ENCODE measurements at places on chromosomes 1 and 21. TPM values are rescaled to one million over a fixed set of nuclear protein-coding genes. Genes with fewer than 3 reads are reported as not detected.
A peak's percentile ranks its signal among the peaks of the same experiment; 100 is the strongest.

- no peaks in the 10 kb centered on the region for H3K36me3 ChIP-seq
- no peak for DNase-seq
- H3K27me3 ChIP-seq = no peaks in the 10 kb centered on the region
These were observed 703.2 kb downstream of the MRPL39 start for GRCh38 chr21:24903994-24904635.

- DNase-seq = no peak
- no peaks in the 10 kb centered on the region for H3K27me3 ChIP-seq
- H3K36me3 ChIP-seq = no peaks in the 10 kb centered on the region
- no peak overlapping the region for H3K27ac ChIP-seq
- no peak overlapping the region for H3K4me3 ChIP-seq
These were observed 2.2 kb upstream of the CD1B start for GRCh38 chr1:158333405-158334155.

- no peaks in the 10 kb centered on the region for H3K36me3 ChIP-seq
- H3K4me1 ChIP-seq = peaks cover 21% of the 10 kb centered on the region
- H3K27ac ChIP-seq = no peak overlapping the region
- no peak for DNase-seq
These were observed 8.5 kb downstream of the TMEM61 start for GRCh38 chr1:54988975-54989374.

DNA sequence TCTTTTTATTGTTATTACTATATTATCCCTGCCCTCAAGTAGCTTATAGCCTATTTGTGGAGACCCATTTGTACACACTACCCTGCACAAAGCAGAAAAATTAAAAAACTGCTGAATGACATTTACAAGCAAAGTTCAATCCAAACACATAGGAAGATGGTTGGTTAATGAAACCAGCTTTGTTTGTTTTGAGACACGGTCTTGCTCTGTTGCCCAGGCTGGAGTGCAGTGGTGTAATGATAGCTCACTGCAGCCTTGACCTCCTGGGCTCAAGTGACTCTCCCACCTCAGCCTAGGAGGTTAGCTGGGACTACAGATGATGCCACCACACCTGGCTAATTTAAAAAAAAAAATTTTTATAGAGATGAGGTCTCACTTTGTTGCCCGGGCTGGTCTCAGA, 31.6 kb downstream of the TGFB2 start:
- no peak for DNase-seq
- H3K36me3 ChIP-seq = no peaks in the 10 kb centered on the region

GRCh38 chr1:157084720-157085119, 14.9 kb downstream of the ETV3L start:
- DNase-seq = no peak
- no peak overlapping the region for H3K27ac ChIP-seq
- no peak overlapping the region for H3K4me3 ChIP-seq
- H3K27me3 ChIP-seq = no peaks in the 10 kb centered on the region
- H3K36me3 ChIP-seq = no peaks in the 10 kb centered on the region

- peaks cover 37% of the 10 kb centered on the region for H3K4me1 ChIP-seq
- peak overlapping the region; percentile 69 for H3K4me3 ChIP-seq
- no peaks in the 10 kb centered on the region for H3K36me3 ChIP-seq
- DNase-seq = peak; percentile 79
- H3K27me3 ChIP-seq = no peaks in the 10 kb centered on the region
- peak overlapping the region; percentile 92 for H3K27ac ChIP-seq
These were observed 990 bp upstream of the MRPS6 start for GRCh38 chr21:34072145-34073031.

GRCh38 chr1:215539803-215540570, 27.1 kb upstream of the KCTD3 start:
- peaks cover 49% of the 10 kb centered on the region for H3K4me1 ChIP-seq
- H3K4me3 ChIP-seq = no peak overlapping the region
- no peaks in the 10 kb centered on the region for H3K36me3 ChIP-seq
- peak overlapping the region; percentile 72 for H3K27ac ChIP-seq
- no peaks in the 10 kb centered on the region for H3K27me3 ChIP-seq

DNA sequence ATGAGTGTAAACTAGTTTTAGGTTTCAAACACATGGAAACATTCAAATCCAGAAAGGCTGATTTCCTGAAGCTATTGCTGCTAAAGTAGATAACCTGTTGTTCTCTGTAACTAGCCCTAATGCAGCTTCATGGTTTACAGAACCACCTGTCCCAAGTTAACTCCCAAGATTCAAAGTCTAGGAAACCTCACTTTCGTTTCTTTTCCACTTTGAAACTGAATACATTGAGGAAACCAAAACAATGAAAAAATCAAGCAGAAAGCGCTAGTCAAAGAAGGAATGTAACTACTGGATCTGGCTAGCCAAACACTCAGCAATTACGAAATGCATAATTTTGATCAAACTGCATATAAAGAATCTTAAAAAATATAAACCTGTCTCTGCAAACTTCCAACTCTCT, 17.8 kb downstream of the SLC16A1 start:
- H3K4me1 ChIP-seq = no peaks in the 10 kb centered on the region
- no peaks in the 10 kb centered on the region for H3K27me3 ChIP-seq
- no peak overlapping the region for H3K4me3 ChIP-seq
- DNase-seq = no peak

GRCh38 chr1:26276432-26276838, 3.5 kb upstream of the SH3BGRL3 start:
- no peak overlapping the region for H3K4me3 ChIP-seq
- no peak for DNase-seq
- no peaks in the 10 kb centered on the region for H3K36me3 ChIP-seq
- no peaks in the 10 kb centered on the region for H3K27me3 ChIP-seq

DNA sequence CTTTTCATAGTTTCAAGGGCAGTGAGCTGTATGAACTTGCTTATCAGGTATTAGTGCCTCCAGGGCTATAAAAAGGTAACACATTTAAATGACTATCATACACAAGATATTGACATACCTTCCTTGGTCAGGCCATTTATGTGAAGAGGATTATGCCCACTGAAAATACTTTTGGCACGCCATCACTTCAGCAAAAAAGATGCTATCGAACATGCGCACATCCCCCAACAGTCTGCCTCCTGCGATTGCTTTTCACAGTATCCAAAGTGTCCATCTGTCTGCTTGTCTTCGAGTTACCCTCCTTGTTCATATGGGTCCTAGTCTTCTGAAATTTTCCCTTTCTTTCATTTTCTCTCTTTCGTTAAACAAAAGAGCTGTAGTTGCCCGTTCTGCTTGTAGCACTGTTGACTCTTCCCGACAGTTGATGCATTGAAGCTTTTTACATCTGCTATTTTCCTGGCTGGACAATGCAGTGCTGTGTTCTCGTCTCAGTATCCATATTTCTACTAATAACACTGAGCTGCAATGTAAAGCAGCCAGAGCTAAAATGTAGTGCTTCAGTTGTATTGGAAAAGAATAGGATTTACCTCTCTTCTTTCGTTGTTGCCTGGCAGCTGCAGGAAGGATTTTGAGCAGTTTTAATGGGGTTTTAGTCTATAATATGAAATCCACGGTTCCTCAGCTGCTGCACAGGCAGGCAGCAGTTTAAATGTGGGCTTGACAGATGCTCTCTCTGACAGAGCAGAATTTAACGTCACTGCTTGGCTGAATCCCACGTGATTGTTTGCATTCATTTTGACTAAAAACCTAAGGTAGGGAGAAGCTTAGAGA, at the start of gene B3GALT2:
Gene B3GALT2 (minus strand): TSS at position 713 of the 831 bp plus-strand sequence. CDS start 5,051 bp downstream, outside the sequence.
- DNase-seq = peak; percentile 63
- H3K4me1 ChIP-seq = peaks cover 48% of the 10 kb centered on the region
- no peaks in the 10 kb centered on the region for H3K36me3 ChIP-seq
- H3K27ac ChIP-seq = peak within 1 kb of the TSS; percentile 73
- H3K4me3 ChIP-seq = peak within 1 kb of the TSS; percentile 45

- peak overlapping the region; percentile 7 for H3K4me3 ChIP-seq
- H3K27me3 ChIP-seq = no peaks in the 10 kb centered on the region
- DNase-seq = peak; percentile 96
- H3K36me3 ChIP-seq = no peaks in the 10 kb centered on the region
- peak overlapping the region; percentile 87 for H3K27ac ChIP-seq
These were observed 262.6 kb upstream of the SGIP1 start for GRCh38 chr1:66271216-66271903.

GRCh38 chr1:40049725-40050124, 9.2 kb downstream of the CAP1 start:
- no peak for DNase-seq
- H3K27me3 ChIP-seq = no peaks in the 10 kb centered on the region
- peaks cover 96% of the 10 kb centered on the region for H3K4me1 ChIP-seq
- no peaks in the 10 kb centered on the region for H3K36me3 ChIP-seq

GRCh38 chr1:183223467-183223866, 37.4 kb downstream of the LAMC2 start:
- H3K27ac ChIP-seq = no peak overlapping the region
- DNase-seq = no peak
- no peaks in the 10 kb centered on the region for H3K27me3 ChIP-seq
- peaks cover 19% of the 10 kb centered on the region for H3K4me1 ChIP-seq
- no peak overlapping the region for H3K4me3 ChIP-seq

DNA sequence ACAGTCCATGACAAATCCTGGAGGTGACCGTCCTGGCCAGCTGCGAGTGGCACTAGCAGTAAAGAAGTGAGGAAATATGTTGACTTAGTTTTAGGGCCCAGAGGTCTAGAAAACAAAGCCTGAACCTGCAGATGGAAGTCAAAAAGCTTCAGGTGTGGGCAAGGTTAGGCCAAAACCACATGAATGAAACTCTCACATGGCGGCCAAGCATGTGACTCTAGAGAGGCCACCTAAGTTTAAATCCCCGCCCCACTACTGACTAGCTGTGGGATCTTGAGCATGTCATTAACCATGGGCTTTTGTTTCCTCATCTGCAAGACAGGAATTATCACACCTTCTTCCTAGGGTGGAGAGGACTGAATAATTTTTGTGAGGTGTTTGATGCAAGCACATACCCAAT, 148.2 kb upstream of the DAB1 start:
- no peak overlapping the region for H3K27ac ChIP-seq
- no peaks in the 10 kb centered on the region for H3K36me3 ChIP-seq
- no peak overlapping the region for H3K4me3 ChIP-seq
- no peak for DNase-seq
- H3K27me3 ChIP-seq = no peaks in the 10 kb centered on the region
- H3K4me1 ChIP-seq = no peaks in the 10 kb centered on the region

- H3K36me3 ChIP-seq = no peaks in the 10 kb centered on the region
- no peak overlapping the region for H3K4me3 ChIP-seq
- peaks cover 26% of the 10 kb centered on the region for H3K27me3 ChIP-seq
- H3K27ac ChIP-seq = no peak overlapping the region
- DNase-seq = no peak
These were observed 104.9 kb upstream of the SOD1 start for GRCh38 chr21:31554511-31555022.

DNA sequence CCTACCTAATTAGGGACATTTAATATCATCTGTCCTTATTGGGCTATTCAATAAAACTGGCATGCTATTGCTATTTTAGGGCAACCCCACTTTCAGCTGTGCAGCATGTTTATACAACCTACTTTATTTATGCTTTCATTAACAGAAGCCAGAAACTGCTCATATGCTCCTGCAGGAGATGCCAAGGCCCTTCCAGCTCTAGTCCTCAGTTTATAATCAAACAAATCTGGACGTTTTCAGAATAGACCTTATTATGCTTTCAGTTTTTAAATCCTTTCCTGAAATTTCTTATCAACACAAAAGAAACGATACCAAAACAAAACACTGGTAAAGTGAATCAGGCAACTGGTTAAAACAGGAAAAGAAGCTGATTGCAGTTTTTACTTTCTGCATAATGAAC, 53.2 kb downstream of the PTGS2 start:
- peaks cover 31% of the 10 kb centered on the region for H3K4me1 ChIP-seq
- no peak overlapping the region for H3K4me3 ChIP-seq
- H3K36me3 ChIP-seq = no peaks in the 10 kb centered on the region
- no peak for DNase-seq
- H3K27ac ChIP-seq = peak overlapping the region; percentile 79

DNA sequence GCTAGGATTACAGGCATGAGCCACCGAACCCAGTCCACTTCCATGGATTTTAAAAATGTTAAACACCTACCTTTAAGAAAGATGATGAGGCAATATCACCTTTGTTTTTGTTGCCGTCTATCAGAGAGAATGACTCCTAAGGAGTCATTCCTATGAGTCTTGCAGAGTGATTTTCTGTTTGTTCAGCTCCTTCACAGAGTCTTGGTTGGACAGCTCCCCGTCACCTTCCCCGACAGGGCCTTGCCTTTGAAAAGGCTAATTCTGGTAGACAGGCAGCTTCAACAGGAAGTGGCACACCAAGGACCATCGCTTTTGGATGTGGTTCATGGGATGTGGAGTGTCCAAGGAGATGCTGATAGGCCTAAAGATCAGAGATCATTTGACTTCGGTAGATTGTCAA, 17.5 kb downstream of the ZBTB18 start:
- no peak overlapping the region for H3K27ac ChIP-seq
- H3K4me3 ChIP-seq = no peak overlapping the region
- no peaks in the 10 kb centered on the region for H3K27me3 ChIP-seq
- H3K36me3 ChIP-seq = no peaks in the 10 kb centered on the region

DNA sequence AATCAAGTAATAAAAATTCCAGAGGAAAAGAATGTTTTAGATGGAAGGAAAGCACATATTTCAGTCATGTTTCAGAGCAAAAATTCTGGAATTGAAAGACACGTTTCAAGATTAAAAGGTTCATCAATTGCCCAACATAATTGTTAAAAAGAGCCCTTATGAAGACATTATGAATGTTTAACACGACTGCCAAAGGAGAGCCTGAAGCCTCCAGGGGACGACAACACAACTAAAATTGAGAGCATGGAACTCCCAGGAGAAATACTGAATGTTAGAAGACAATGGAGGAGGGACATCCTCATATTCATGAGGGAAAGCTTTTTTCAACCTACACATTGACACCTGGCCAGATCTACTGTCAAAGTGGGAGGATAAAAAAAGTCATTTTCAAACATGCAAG, 16.0 kb downstream of the OR2T11 start:
- no peaks in the 10 kb centered on the region for H3K36me3 ChIP-seq
- H3K27ac ChIP-seq = no peak overlapping the region
- H3K4me1 ChIP-seq = no peaks in the 10 kb centered on the region

- peak within 1 kb of the TSS; percentile 85 for H3K27ac ChIP-seq
- peaks cover 14% of the 10 kb centered on the region for H3K36me3 ChIP-seq
- H3K4me1 ChIP-seq = peaks cover 13% of the 10 kb centered on the region
- peak within 1 kb of the TSS; percentile 70 for H3K4me3 ChIP-seq
- peak; percentile 69 for DNase-seq
- no peaks in the 10 kb centered on the region for H3K27me3 ChIP-seq
These were observed at the start of gene TMCO4 for GRCh38 chr1:19799230-19800075. TMCO4 (minus strand) TSS chr1:19799916; CDS start chr1:19780758, 19,158 bp downstream.

- no peaks in the 10 kb centered on the region for H3K27me3 ChIP-seq
- H3K4me3 ChIP-seq = no peak overlapping the region
- peaks cover 37% of the 10 kb centered on the region for H3K36me3 ChIP-seq
- H3K27ac ChIP-seq = no peak overlapping the region
- no peaks in the 10 kb centered on the region for H3K4me1 ChIP-seq
These were observed 25.1 kb upstream of the B3GALT2 start for GRCh38 chr1:193211539-193211938.

GRCh38 chr1:33008051-33008914, 28.4 kb downstream of the AK2 start:
- no peak for DNase-seq
- peak overlapping the region; percentile 31 for H3K27ac ChIP-seq
- peaks cover 35% of the 10 kb centered on the region for H3K36me3 ChIP-seq
- H3K4me3 ChIP-seq = no peak overlapping the region

The TPTE gene
- polyA plus RNA-seq = not detected

The F3 gene
- polyA plus RNA-seq = 9.9 TPM

The PLA2G2C gene
- 0.09 TPM for polyA plus RNA-seq

The LMX1A gene
- 0.46 TPM for polyA plus RNA-seq

The PTPN7 gene
- polyA plus RNA-seq = 18.2 TPM

The ARHGEF16 gene
- polyA plus RNA-seq = 44.4 TPM

The PLPPR5 gene
- not detected for polyA plus RNA-seq

The ATP5PB gene
- polyA plus RNA-seq = 620 TPM

The ATF3 gene
- polyA plus RNA-seq = 29.4 TPM

The FAM72B gene
- polyA plus RNA-seq = 0.60 TPM

The PTPN14 gene
- 0.60 TPM for polyA plus RNA-seq

The EPB41 gene
- 23.1 TPM for polyA plus RNA-seq

The OR2L2 gene
- polyA plus RNA-seq = 0.06 TPM

The UBASH3A gene
- 3.9 TPM for polyA plus RNA-seq

The KRTAP19-3 gene
- polyA plus RNA-seq = not detected

The DMAP1 gene
- 23.6 TPM for polyA plus RNA-seq

The ANGPTL1 gene
- polyA plus RNA-seq = 1.4 TPM

All from sigmoid colon (tissue), 7 donors.